ENCODE measurements at places on chromosomes 4 and X. TPM values are rescaled to one million over a fixed set of nuclear protein-coding genes. Genes with fewer than 3 reads are reported as not detected.

ZFYVE28 gene
- 5.1 TPM for total RNA-seq

NXF2B gene
- total RNA-seq, result not detected

DNA sequence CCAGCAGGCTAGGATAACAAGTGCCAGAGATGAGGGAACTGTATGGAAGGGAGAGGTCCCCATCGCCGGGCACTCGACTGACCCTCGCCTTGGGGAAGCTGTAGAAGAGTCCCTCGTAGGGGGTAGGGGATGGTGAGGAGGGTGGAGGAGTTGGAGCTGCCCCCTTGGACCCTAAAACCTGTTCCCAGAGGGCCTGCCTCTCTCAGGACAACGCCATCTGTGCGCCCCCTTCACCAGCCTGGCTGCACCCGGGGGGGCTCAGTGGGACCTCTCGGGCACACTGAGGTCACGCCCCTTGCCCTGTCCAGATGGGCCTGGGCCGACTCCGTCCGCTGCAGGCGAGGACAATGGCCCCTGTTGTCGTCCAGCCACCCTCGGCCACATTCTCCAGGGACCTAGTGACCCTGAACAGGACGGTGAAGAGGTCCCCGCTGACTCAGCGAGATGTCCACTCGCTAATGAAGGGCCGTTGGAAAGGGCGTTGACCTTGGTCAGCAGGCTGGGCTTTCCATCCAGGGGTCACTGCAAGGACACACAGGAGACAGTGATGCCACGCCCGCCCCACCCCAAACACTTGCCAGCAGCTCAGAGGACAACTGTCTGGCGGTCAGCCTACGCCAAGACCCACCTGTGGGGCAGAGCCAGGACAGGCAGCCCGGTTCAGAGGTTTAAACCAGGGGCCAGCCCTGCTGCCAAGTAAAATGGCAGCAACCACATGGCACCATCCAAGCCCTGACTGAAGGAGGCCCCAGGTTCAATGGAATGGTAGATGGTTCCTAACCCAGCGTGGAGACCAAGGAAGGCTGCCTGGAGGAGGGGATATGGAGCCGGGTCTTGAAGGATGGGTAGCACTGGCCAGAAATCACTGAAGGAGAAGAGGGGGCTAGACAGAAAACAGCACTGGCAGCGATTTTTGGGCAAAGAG lies 51.2 kb downstream of the HMX1 start:
- no peak for DNase-seq

GRCh38 chrX:11541510-11541909 lies 124.2 kb downstream of the ARHGAP6 start:
- DNase-seq, result no peak

- no peak for DNase-seq
Observed at GRCh38 chr4:95410387-95410977, 138.3 kb downstream of the UNC5C start.

GRCh38 chrX:34656842-34657725 lies at the start of gene TMEM47:
Gene TMEM47 (minus strand): TSS chrX:34657285. CDS start chrX:34657029, 256 bp downstream.
- DNase-seq, result peak; percentile 31

GRCh38 chrX:48937054-48937907 lies 18.5 kb upstream of the PIM2 start:
- no peak for DNase-seq
